HS-5 (cell line): ENCODE measurements at places on chromosomes 13 and 19.

DNA sequence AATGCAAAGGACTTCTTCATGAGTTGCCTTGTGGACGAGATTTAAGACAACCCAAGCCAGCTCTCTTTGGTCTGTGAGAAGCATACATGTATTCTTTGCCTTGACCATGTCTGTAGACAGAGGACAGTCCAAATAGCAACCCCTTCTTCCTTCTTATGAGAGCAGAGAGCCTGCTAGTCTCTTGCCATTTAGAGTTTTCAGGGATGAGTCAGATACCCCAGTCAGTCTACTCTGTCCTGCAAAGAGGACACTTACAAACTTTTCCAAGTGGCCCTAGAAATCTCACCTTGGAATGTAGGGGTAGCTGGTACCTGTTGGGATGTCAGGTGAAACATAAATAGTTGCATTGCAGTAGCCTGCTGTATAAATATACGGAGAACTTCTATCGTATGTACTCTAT is 36.7 kb downstream of the DNAJC3 start:
- DNase-seq = no peak

- DNase-seq = no peak
These were observed 4.8 kb upstream of the IFI30 start for GRCh38 chr19:18168673-18169381.

DNA sequence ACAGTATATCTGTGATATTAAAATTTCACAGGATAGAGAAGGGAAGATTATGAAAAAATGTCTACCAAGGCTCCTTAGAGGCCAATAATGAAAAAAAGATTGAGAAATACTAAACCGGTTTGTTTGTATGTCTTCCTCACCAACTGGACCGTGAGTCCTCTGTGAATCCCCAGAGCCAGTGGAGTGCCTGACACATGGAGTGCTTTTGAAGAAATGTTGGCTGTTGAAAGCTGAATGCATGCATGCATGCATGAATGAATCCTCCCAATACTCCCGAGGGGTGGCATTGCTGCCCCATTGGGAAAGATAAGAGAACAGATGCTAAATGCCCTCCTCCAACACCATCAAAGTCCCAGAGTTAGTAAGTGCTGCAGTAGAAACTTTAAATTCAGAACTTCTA is 152.7 kb upstream of the SERP2 start:
- no peak for DNase-seq

DNA sequence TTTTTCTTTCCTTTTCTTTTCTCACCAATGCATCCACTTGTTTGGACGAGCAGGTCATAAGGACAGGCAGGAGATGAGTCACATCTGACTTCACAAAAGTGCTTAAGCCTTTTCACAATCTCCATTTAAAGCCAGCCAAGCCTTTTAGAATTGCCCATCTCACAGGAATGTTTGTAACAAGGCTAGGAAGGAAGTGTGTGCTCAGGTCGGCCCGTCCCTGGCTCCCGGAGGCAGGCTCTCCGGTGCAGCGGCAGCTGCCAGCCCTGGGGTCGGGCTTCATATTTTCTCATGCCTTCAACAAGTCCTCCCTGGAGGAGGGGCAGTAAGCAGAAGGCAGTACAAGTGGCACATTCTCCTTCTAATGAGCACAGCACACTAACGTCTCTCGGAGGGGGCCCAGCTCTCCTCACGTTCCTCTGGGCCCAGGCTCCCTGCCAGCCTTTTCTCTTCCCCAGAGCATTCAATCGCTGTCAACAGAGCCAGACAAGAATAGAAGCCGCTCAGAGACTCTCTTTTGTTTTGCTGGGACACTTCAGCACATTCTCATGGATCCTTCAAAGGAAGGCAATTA is 180.5 kb downstream of the COL4A1 start:
- no peak for DNase-seq

GRCh38 chr19:43489310-43489709 is 15.2 kb downstream of the PHLDB3 start:
- DNase-seq = no peak

DNA sequence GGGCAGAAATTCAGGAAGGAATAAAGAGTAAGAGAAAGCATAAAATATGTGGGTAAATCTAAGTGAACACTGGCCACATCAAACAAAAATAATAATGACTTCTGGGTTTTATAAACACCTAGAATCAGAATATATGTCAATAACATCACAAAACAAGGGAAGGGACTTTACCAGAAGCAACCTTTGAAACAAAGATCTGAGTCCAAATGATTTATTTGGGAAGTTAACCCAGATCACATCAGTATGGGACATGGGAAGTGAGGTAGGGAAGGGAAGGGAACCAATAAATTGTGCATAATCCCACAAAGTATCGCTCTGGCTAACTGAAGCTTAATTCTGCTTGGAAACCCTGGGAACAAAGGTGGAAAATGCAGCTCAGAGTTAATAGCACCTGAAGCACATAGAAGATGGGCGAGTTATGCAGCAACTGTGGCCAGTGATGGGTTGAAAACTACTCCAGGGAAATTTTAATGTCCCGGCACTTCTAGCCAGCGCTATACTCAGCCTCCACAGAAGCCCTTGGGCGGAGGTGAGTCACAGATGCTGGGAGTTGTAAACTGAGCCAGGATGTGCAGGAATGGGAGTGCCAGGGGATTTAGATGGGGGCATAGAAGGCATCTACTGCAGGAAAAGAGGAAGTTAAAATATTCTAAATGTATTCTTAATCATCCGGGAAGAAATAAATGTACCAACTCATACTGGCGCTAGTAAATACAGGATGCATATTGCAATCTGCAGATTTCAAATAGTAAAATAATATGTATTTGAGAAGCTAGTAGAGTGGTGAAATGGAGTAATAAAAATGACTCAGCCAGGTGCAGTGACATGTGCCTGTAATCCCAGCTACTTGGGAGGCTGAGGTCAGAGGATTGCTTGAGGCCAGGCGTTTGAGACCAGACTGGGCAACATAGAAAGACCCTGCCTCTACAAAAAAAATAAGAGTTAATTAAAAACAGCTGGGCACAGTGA is 34.2 kb upstream of the CEBPG start:
- DNase-seq = no peak

- no peak for DNase-seq
These were observed 722 bp upstream of the TIMM50 start for GRCh38 chr19:39479916-39480315.

- DNase-seq = no peak
These were observed 66.2 kb downstream of the SLITRK1 start for GRCh38 chr13:83816081-83816480.
